H9 (cell line): ENCODE measurements at places on chromosomes 11 and 22. TPM values are rescaled to one million over a fixed set of nuclear protein-coding genes. Genes with fewer than 3 reads are reported as not detected.

Gene TRMT112
- 315 and 341 TPM in 2 replicates for total RNA-seq

- peaks cover 2% of the 10 kb centered on the region; the same call in 1 of the 2 replicates for H3K4me1 ChIP-seq
- H3K27ac ChIP-seq, result no peak overlapping the region
- peak; percentile 3 for DNase-seq
- no peaks in the 10 kb centered on the region; the same call in 2 of the 3 replicates for H3K36me3 ChIP-seq
These were observed 22.4 kb downstream of the TSPAN18 start for GRCh38 chr11:44749189-44749588.

DNA sequence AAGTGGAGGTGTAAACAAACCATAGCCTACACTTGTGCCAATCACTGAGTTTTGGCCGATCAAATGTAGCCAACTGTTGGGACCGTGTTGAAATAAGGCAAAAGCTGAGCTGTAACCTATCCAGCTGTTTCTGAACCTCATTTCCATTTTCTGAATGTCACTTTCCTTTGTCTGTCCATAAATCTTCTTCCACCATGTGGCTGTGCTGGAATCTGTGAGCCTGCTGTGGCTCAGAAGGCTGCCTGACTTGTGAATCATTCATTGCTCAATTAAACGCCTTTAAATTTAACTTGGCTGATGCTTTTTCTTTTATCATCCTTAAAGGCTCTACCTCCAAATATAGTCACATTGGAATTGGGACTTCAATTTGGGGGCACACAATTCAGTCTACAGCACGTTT, 203.1 kb upstream of the MPPED2 start:
- no peaks in the 10 kb centered on the region for H3K27me3 ChIP-seq
- no peak overlapping the region for H3K4me3 ChIP-seq
- H3K27ac ChIP-seq, result no peak overlapping the region
- no peaks in the 10 kb centered on the region for H3K4me1 ChIP-seq

- no peak overlapping the region for H3K27ac ChIP-seq
- no peak overlapping the region for H3K4me3 ChIP-seq
- DNase-seq, result no peak
- H3K36me3 ChIP-seq, result peaks cover 6% of the 10 kb centered on the region
These were observed 3.4 kb upstream of the SORL1-AS1 start for GRCh38 chr11:121456151-121456550.

DNA sequence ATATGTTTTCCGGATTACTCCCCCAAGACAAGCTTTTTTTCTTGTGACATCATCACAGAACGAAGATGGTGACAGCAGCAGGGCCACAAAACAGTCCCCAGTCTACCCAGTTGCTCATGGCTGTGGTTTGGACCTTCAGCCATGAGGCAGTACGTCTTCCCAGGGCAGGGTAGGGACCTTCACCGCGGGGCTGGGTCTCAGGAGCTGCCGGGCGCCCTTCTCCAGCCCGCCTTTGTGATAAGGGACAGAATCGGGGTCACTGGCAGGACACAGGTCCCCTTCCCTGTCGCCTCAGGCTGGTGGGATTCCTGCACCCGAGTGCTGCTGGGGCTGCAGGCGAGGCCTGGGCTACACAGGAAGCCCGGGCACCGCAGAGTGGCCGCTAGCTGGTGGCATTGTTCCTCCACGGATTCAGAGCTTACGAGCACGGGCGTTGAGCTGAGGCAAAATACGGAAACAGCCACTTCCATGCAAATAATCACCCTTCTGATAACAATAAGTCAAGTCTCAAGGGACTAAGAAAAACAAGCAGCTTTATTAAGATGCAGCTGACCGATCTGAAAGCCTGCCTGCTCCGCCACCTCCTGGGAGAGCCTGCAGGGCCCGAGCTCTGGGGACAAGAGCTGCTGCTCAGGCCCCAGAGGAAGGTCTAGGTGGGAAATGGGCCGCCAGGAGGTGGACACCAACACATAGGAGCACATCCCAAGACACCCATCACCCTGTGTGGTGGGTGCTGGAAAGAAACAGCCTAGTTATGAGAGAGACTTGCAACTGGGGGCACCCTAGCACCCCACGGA, 12.3 kb downstream of the TBX1 start:
- H3K4me3 ChIP-seq, result no peak overlapping the region
- DNase-seq, result no peak
- no peak overlapping the region for H3K27ac ChIP-seq
- no peaks in the 10 kb centered on the region for H3K36me3 ChIP-seq

DNA sequence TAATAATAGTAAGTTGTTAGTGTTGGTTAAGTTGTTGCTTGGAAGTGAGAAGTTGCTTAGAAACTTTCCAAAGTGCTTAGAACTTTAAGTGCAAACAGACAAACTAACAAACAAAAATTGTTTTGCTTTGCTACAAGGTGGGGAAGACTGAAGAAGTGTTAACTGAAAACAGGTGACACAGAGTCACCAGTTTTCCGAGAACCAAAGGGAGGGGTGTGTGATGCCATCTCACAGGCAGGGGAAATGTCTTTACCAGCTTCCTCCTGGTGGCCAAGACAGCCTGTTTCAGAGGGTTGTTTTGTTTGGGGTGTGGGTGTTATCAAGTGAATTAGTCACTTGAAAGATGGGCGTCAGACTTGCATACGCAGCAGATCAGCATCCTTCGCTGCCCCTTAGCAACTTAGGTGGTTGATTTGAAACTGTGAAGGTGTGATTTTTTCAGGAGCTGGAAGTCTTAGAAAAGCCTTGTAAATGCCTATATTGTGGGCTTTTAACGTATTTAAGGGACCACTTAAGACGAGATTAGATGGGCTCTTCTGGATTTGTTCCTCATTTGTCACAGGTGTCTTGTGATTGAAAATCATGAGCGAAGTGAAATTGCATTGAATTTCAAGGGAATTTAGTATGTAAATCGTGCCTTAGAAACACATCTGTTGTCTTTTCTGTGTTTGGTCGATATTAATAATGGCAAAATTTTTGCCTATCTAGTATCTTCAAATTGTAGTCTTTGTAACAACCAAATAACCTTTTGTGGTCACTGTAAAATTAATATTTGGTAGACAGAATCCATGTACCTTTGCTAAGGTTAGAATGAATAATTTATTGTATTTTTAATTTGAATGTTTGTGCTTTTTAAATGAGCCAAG, 2.7 kb downstream of the NEAT1 start:
- H3K27ac ChIP-seq, result no peak overlapping the region
- peak overlapping the region; percentile 39 for H3K4me3 ChIP-seq
- peaks cover 27% of the 10 kb centered on the region for H3K4me1 ChIP-seq
- peak; percentile 41 for DNase-seq
- no peaks in the 10 kb centered on the region for H3K27me3 ChIP-seq

- no peaks in the 10 kb centered on the region for H3K4me1 ChIP-seq
- H3K27me3 ChIP-seq, result no peaks in the 10 kb centered on the region
- H3K27ac ChIP-seq, result no peak overlapping the region
- DNase-seq, result no peak
These were observed 10.9 kb downstream of the PRCP start for GRCh38 chr11:82889133-82890001.

DNA sequence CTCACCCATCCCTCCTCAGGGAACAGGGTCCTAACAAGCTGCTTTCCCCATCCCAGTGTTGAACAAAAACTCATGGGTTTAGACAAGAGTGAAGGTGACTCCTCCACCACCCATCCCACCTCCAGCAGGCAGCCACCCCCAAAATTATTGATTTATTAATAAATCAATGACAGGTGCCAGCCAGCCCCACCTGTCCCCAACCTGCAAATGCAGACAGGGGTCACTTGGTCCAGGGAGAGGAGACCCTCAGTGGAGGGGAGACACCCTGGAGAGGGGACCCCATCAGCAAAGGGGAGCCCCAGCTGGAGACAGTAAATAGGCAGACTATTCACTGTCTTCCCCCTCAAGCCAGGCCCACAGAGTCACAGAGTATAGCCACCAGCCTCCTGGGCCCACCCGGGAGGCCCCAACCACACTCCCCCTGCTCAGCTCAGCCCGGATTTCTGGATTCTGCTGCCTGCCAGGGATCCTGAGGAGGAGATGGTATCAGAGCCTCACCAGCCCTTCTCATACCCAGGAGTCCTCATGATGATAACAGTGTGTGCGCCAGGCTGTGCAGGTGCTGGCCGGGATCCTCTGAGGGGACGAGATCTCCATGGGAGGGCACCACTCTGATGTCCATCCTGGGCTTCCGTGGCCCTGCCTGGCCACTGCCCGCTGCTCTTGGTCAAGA, 8.8 kb upstream of the CD81 start:
- no peaks in the 10 kb centered on the region for H3K36me3 ChIP-seq
- H3K27ac ChIP-seq, result no peak overlapping the region
- H3K4me3 ChIP-seq, result no peak overlapping the region
- DNase-seq, result no peak
- no peaks in the 10 kb centered on the region for H3K27me3 ChIP-seq
- H3K4me1 ChIP-seq, result no peaks in the 10 kb centered on the region
